ENCODE measurements at places on chromosomes 1 and 21.

GRCh38 chr1:84245563-84245962 lies 55.9 kb upstream of the SAMD13 start:
- no peak for DNase-seq

- no peak for DNase-seq
Observed at GRCh38 chr1:221098471-221099405, 219.5 kb downstream of the HLX start.

DNA sequence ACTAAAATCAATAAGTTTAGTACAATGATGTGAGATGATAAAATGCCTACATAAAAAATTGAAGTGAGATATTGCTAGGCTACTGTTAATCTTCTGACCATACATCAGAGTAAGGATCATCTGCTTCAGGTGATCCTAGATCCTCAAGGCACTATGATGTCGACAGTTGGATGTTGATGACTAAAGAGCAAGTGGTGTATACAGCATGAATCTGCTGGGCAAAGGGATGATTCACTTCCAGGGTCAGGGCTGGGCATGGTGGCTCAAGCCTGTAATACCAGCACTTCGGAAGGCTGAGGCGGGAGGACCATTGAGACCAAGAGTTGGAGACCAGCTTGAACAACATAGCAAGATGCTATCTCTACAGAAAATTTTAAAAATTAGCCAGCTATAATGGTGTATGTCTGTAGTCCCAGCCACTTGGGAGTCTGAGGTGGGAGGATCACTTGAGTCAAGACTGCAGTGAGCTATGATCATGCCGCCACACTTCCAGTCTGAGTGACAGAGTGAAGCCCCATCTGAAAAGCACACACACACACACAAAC lies 24.6 kb downstream of the NUF2 start:
- no peak for DNase-seq

- DNase-seq = no peak
Observed at GRCh38 chr21:42225042-42225441, 6.1 kb downstream of the ABCG1 start.

- DNase-seq = no peak
Observed at GRCh38 chr1:190479050-190479397, 1.4 kb upstream of the BRINP3 start.
